ENCODE measurements at places on chromosomes 2 and 18. TPM values are rescaled to one million over a fixed set of nuclear protein-coding genes. Genes with fewer than 3 reads are reported as not detected.

Gene CPO
- not detected for total RNA-seq

Gene LIMS3
- 2.0 TPM for total RNA-seq

Gene GAD1
- 2.0 TPM for total RNA-seq

Gene LMAN2L
- 36.0 TPM for total RNA-seq

Gene CHPF
- 90.4 TPM for total RNA-seq

Gene GYPC
- 113 TPM for total RNA-seq

Gene NYAP2
- 0.12 TPM for total RNA-seq

Gene SERPINB3
- total RNA-seq: not detected

Gene SPDYA
- total RNA-seq: 2.3 TPM

Gene UGT1A10
- not detected for total RNA-seq

Gene SYT4
- total RNA-seq: 1.1 TPM

Gene CROCC2
- total RNA-seq: 0.18 TPM

Gene TUBB8B
- not detected for total RNA-seq

Gene CAB39
- 84.5 TPM for total RNA-seq

Gene PAIP2B
- 15.8 TPM for total RNA-seq

Gene SLC16A14
- 10.1 TPM for total RNA-seq

Gene POTEI
- 0.06 TPM for total RNA-seq

Gene STPG4
- not detected for total RNA-seq

Gene ADRA2B
- 4.6 TPM for total RNA-seq

Gene SCTR
- total RNA-seq: 3.7 TPM

Gene ECEL1
- 8.1 TPM for total RNA-seq

Gene C2orf92
- total RNA-seq: 8.4 TPM

Gene CFAP65
- 0.23 TPM for total RNA-seq

Gene GPR75
- 1.6 TPM for total RNA-seq

Gene ANTXR1
- total RNA-seq: 91.3 TPM

Gene RAB10
- 65.4 TPM for total RNA-seq

Gene ZEB2
- 240 TPM for total RNA-seq

Gene SERPINB10
- total RNA-seq: 1.2 TPM

Gene ASAP2
- total RNA-seq: 40.0 TPM

Gene BMP10
- not detected for total RNA-seq

Gene SCN7A
- total RNA-seq: 17.2 TPM

Gene SEPTIN2
- 377 TPM for total RNA-seq

Gene KRTCAP3
- total RNA-seq: 1.1 TPM

Gene LYPD1
- 57.0 TPM for total RNA-seq

Gene TCF7L1
- 14.1 TPM for total RNA-seq

All from metanephros (tissue), 2 donors.